ENCODE measurements at places on chromosomes 5 and 9.

DNA sequence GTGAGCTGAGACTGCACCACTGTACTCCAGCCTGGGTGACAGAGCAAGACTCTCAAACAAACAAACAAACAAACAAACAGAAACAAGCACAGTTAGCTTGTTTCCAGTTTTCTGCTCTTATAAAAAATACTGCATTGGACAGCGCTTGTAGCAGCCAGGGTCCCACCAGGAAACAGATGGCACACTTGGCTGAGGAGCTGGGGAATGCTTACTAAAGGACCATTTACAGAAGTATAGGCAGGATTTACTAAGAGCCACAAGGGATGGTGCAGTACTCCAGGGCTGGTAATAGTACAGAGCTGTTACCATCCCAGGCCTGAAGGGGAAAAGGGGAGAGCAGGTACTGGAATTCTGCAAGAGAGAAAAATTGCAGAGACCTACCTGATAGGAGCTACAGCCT, 5.2 kb upstream of the ANKS6 start:
- no peak for DNase-seq

DNA sequence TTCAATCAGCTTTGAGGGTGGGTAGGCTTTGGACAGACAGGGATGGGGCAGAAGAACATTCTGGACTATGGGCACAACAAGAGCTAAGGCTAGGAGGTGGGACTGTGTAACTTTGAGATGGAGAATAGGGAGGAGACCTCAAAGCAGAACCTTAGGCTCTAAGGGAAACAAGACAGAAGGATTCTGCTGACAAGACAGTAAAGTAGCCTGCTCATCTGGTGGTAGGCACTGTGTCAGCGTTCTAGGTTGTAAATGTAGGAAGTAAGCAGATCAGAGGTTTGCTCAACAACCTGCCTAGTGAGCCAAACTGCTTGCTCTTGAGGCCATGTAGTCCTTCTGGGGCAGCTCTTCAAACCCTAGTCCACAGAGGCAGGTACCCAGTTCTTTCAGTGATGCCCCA, 15.0 kb upstream of the IL12B start:
- DNase-seq: no peak

DNA sequence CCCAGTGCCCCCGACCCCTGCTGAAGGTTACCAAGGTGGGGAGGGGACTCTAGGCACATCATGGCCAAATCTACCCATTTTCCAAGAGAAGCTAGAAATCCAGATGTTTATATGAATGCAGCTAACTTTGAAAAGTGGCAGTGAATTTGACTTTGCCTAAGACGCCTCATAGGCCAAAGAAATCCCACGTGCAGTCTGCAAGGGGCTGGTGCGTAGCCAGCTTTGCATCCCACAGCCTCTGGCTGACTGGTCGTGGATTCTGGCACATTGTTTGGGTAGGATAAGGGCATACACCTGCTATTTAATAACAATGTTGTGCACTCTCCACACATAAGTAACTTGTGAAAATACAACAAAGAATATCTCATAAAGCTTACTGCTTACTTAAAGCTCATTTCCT, 3.5 kb upstream of the GADD45G start:
- no peak for DNase-seq

DNA sequence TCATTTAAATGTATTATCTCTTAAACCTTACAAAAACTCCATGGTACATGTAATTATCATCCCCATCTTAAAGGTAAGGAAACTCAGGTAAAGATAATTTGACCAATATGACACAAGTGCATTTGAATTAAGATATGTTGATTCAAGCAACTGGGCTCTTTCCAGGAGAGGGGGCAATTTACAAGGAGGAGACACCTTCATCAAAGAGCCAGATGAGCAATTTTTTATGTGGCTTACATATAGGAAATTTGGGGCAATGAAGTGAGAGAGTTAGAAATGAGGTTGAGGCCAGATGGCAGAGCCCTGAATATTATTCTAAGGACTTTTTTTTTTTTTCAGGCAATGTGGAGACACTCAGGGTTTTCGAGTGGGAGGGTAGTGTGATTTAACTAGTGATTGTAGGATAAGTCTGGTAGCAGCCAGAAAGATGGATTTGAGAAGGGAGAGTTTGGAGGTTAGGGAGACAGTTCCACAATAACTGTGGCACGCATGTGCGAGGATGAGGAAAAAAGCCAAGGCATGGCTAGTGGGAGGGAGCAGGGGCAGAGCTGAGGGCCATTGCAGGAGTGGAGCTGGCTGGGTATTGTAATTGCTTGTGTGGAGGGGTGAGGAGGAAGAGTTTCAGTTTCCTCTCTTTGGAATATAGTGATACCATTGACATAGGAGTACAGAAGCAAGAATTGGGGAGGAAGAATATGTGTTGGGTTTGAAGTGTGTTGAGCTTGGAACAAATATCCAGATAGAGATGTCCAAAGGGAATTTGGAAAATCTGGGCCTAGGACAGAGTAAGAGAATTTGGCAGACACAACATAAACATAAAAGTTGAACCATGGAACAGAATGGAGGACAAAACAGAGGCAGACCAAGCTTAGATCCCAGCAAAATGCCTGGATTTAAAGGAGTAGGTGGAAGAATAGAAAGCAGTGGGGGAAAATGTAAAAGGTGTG, 72.0 kb downstream of the ACTBL2 start:
- DNase-seq: no peak

- no peak for DNase-seq
Observed at GRCh38 chr5:121038438-121038837, 574.3 kb downstream of the PRR16 start.

DNA sequence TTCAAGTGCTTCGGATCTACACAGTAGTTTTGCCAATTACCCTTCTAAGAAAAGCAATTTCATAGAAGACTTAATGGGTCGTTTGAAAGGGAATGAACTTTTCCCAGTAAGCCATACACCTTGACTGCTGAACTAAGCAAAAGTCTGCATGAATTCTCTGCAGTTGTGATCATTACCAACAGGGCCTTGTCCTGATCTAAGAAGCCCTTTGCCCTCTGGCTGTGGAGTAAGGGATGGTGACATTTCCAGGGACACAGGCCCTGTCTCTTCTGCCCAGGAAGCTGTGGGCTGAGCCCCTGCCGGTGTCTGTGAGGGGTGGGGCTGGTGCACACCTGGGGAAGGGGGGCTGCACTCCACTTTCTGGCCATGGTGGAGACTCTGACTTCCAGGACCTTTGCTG, 30.5 kb downstream of the ZDHHC11 start:
- DNase-seq: no peak

DNA sequence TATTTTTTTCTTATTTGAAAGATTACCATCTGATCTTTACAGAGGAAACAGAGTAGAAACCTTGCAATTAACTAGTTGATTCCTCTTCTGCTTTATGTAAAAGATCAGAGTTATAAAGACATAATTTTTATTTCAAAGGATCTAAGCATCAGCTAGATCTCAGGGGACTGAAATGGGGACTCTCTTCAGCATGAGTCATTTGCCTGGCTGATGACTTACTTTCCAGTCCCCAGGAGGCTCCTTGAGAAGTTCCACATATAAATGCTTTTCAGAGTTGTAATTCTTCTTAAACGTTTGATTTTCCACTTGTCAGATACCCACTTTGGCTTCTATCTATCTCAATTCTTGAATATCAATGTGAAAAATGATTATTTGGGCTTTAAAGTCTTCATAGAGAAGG, 389.4 kb downstream of the RAB3C start:
- DNase-seq: no peak

DNA sequence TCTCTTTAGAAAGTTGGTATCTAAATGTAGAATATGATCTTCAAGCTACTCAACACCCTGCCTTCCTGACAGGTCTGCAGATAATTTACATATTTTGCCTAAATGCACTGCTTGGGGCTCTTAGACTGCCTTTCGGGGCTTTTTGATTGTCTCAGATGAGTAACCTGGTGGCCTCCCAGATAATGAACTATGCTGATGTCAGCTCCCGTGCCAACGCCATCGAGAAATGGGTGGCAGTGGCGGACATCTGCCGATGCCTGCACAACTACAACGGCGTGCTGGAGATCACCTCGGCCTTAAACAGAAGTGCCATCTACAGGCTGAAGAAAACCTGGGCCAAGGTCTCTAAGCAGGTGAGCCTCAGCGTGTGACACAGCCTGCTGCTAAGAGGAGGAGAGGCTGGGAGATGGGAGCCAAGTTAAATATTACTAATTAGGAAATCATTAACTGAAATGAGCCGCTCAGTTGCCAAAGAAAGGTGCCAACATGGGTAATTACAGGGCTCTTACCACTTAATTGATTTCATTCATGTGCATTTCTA, 20.8 kb upstream of the CKMT2 start:
- no peak for DNase-seq

- DNase-seq: no peak
Observed at GRCh38 chr5:14034963-14035362, 90.5 kb upstream of the DNAH5 start.

DNA sequence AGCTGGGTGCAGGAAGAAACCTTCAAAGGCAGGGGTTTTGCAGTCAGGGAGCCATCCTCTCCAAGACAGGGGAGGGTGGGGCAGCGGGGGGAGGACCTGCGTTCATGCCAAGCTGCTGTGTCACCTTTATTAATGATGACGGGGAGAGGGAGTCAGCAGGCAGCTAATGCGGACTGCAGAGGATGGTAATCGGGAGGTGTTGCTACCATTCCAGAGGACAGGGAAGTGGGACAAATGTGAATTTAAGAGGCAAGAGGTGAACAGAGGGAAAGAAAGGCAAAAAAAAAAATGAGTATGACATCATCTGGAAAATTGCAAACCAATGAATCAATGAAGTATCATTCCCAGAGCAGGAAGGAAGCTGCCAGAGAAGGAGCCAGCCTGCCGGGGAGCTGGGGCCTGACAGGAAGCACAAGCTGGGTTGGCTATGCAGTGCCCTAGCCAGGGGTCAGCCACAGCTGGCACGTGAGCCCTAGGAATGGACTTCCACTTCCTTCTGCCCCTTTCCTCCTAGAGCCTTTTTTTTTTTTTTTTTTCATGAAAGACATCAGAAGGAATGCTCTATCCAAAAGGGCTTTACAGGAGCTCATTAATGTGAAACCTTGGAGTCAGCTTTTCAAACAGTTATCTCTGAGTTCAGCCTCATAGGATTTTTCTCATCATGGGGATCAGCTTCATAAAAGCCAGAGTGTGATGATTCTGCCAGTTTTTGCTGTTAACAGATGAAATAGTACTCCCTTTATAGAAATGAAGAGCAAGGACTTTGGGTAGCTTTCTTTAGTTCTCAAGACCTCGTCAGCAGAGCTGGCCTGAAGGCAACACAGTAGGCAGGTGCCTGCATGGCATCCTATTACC, 9.2 kb downstream of the INSYN2B start:
- peak; percentile 86 for DNase-seq

- no peak for DNase-seq
Observed at GRCh38 chr9:125999504-125999881, 252.3 kb downstream of the PBX3 start.

DNA sequence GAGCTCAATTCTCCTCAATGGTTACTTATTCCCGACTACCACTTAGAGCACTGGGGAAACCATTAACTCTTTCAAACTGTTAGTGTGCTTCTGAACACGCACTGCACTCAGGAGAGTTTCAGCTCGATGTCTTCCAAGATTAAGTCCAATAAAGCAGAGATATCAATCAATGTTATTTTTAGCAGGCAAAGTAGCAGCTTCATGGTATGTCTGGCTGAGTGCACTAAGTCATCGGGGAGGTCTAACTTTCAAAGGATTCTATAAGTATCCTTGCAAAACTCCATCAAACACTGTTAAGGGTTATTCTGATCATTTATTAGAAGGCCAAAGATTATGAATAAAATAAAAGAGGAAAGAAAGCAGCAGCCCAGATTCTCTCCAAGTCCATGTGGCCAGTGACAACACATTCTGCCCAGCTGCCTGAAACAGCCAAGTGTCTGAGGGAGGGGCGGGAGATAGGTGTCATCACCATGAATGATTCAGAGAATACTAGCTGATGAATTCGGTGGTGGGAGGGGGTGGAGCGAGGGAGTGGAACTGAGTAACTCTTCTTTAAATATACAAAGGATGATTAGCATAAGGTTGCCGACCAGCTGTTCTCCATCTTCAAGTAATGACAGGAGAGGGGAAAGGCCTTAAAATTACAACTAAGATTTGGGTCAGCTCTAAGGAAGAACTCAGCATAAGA, 21.3 kb downstream of the NREP start:
- no peak for DNase-seq

DNA sequence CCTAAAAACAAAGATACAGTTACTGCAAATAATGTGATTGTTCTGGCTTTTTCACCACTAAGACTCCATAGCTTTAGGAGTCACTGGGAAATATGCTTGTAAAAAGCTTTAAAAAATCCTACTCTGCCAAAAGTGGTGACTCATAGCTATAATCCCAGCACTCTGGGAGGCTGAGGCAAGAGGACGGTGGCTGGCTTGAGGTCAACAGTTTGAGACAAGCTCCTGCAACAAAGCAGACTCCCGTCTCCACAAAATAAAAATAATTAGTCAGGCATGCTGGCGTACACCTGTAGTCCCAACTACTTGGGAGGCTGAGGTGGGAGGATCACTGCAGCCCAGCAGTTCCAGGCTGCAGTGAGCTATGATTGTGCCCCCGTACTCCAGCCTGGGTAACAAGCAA, 406.4 kb downstream of the HTR1A start:
- DNase-seq: no peak

DNA sequence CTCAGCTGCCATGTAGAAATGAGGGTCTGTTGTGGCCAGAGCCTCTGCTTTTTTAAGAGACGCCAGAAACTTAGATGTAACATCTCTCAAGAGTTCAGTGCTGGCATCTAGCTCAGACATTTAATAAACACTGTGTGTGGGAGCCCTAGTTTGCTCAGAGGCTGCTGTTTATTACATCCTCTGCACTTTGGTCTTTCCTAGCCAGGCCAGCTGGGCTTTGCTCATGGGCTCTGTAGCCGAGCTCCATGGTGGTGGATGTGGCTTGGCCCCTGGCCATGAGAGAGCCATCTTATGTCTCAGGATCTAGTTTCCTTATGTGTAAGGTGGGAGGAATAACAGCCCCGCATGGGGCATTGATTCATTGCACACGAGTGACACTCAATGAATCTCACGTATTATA, 30.0 kb downstream of the ARHGEF37 start:
- DNase-seq: no peak

GRCh38 chr5:135609981-135610380, 31.2 kb upstream of the CXCL14 start:
- DNase-seq: no peak

DNA sequence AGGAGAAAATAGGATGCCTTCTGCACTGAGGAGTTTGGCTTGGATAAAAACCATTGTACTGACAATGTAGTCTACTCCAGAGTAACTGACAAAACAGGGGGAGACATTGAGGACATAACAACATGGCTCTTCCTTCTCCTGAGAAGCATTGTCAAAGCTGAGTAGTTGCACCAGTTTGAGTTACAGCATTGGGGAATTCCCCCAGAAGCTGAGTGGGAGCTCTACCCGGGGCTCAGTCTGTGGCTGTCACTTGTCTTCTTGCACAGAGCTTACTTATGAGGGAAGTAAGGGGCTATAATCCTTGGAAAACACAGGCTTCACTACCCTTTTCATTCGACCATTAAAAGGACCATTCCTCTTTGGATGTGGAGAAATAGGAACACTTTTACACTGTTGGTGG, 21.2 kb downstream of the HSPB3 start:
- no peak for DNase-seq

GRCh38 chr5:69052181-69052580, 41.6 kb upstream of the SLC30A5 start:
- DNase-seq: no peak
